ENCODE measurements at places on chromosomes 12 and 14. TPM values are rescaled to one million over a fixed set of nuclear protein-coding genes. Genes with fewer than 3 reads are reported as not detected.

PLA2G1B gene
- not detected for total RNA-seq

INHBC gene
- total RNA-seq: not detected

INHBE gene
- total RNA-seq: not detected

PUS7L gene
- 24.5 TPM for total RNA-seq

RACGAP1 gene
- 37.8 TPM for total RNA-seq

TMEM233 gene
- 0.46 TPM for total RNA-seq

SLC25A3 gene
- total RNA-seq: 276 TPM

ASIC1 gene
- 31.1 TPM for total RNA-seq

KLHL28 gene
- total RNA-seq: 43.1 TPM

RIMBP2 gene
- total RNA-seq: 32.8 TPM

LRRC10 gene
- not detected for total RNA-seq

EXOC3L4 gene
- total RNA-seq: 0.46 TPM

CCDC196 gene
- not detected for total RNA-seq

KRT77 gene
- total RNA-seq: not detected

ZC2HC1C gene
- 6.7 TPM for total RNA-seq

STAB2 gene
- total RNA-seq: under 0.01 TPM

Data from diencephalon (tissue), 1 donor.